Activated CD4-positive, alpha-beta T cell treated with anti-CD3 and anti-CD28 coated beads, Interleukin-2, amount 50 U/mL, for 24 hours (primary cell): ENCODE measurements at places on chromosomes 3 and 15.

- DNase-seq = no peak
Observed at GRCh38 chr3:111971533-111972130, 7.2 kb upstream of the ABHD10 start.

- no peak for DNase-seq
Observed at GRCh38 chr3:62531981-62532380, 158.6 kb upstream of the FEZF2 start.

DNA sequence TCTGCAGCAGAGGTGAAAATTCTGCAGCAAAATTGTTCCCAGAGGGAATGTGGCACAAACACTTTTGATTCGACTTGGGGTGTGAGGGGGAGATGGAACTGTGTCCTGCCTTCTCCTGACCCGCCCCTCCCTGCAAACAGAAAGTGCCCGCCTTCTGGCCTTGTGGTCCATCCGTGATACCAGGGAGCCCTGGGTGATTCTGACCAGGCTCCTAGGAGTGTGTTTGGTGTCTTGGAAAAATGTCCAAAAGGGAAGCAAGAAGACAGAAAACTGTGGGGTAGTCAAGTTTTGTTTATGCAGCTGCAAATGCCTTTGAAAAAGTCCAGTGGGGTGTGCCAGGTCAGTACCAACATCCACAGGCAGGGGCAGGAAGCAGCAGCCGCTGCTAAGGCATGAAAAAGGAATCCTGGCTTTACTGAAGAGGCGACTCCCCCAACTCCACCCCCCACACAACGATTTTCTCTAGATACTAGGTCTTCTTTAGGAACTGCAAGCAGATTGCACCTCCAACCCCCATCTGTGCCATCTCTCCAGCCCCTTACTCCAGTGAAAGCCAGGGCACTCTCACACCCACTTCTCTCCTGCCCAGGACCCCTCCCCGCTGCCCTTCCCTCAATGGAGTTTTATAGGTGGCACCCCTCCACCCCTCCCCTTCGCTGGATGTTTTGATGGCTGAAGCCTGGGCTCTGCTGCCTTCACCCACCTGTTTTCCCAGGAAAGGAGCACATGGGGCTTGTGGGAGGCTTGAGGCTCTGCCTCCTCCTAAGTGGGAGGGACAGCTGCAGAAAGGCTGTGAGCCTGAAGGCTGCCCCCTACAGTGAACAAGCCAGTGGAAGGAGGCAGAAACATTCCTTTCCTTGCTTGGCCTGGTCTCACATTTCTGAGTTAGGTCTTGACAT, 82.4 kb upstream of the HERC1 start:
- no peak for DNase-seq

DNA sequence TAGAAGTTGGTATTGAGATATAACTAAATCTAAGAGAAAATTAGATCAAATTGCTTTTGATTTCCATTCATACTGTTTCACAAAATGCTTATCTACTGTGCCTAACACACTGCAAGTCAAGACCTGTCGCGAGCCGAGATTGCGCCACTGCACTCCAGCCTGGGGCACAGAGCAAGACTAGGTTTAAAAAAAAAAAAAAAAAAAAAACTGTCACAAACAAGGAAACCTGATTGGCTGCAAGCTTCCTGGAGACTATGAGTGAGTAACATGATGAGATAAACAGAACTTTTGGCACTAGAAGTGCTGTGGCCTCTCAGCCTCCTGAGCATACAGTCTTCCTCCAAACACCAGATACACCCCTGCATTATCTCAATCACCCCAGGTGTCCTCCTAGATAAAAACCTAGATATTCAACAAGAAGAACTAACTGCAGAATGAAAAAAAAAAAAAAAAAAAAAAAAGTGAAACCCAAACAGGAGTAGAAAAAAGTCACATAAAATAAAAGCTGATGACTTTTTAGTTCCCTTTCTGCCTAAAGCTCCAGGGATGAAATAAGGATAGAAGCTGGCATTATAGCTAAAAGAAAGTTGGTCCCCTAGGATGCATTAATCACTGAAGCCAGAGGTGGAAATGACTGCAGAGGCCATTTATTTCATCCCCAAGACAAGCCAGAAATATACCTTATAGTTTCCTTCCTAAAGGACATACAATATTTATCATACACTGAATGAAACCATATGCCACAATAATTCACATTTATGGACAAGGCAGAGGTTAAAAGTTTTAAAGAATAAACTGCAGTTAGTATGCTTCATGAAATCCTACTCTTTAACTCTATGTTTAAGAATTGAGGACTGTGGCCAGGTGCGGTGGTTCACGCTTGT, 82.4 kb downstream of the P3H2 start:
- DNase-seq = no peak

DNA sequence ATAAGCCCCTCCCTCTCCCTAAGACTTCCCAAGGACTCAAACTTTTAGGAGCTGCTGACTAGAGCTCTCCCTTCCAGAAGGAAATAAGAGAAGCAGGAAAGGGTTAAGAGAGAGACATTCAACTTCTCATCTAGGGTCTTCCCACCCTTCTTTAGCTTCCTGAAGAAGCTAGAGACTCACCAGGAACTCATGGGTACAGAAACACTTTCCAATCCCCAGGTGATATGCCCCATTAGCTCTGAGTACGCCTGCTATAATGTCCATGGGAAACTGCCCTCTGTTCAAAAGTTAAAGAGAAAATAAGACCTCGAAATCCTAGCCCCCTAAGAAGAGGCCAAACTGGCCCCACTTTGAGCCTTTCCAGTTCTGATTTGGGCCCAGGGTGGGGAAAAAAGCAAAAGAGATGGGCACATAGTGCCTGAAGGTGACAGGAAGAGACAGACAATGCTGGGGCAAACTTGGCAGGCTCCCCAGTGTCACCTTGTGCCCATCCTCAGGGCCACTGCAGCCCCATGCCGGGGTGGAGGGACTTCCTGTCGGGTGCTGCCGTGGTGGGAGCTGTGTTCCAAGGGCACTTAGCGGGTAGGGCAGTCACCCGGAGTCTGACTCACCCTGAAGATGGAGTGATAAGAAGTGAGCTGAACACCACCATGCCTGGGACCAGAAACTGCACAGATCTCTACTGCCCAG, 29.5 kb downstream of the CCDC12 start:
- DNase-seq = no peak

DNA sequence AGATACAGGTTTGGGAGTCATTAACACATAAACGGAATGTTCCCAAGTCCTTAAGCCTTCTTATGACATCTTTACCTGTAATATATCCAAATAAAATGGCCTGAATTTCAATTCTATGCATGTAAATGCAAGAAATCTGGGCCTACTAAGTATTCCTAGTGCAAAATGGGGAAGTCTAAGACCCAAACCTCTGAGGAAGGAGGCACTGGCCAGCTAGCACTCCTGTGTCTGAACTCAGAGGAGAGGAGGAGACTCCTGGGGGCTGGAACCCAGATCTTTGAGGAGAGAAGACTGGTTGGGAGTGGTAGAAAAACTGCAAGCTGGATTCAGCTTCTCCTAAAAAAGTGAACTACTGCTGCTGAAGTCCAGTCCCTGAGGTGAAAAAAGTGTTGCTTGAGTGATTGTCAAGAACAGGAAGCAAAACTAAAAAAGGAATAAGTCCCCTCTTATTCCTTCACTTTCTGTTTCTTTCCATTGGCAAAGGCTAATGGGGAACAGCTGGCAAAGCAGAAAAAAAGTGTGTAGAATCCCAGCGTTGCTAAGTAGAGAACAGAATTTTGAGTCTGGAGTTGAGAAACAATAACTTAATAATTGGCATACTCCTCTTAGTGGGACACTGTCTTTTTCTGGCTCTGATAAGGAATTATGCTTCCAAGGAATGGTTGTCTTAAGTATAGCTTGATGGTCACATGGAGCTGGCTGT, 54.8 kb upstream of the ATP2C1 start:
- DNase-seq = no peak

DNA sequence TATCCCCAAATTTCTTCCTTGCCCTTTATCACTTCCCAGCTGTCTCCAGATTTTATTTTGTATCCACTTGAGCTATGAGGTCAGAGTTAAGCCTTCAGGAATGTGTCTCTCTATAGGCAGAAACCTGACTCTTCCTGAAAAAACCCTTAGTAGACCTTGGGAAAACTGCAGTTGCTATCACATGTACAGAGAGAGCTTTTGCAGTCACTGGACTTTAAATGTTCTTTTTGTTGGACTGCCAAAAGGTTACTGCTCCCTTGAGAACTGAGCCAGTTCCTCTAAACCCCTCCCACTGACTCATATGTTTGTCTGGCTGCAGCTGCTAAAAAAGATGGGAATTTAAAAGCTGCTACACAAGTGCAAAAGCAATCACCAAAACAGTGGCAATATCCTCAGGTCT, 169.1 kb upstream of the CCDC54 start:
- no peak for DNase-seq

DNA sequence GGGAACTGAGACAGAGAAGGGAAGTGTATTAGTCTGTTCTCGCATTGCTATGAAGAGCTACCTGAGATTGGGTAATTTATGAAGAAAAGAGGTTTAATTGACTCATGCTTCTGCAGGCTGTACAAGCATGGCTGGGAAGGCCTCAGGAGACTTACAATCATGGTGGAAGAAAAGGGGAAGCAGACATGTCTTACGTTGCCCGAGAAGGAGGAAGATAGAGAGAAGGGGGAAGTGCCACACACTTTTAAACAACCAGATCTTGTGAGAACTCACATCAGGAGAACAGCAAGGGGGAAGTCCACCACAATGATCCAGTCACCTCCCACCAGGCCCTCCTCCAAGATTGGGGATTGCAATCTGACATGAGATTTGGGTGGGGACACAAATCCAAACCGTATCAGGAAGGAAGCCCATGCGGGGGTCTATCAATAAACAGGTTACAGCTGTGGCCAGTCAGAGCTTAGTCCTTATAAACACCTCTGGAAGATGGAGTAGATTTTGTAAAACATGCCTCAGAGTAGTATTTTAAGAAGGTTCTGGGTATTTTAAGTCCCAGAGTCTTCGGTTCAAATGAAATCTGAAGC, 153.9 kb downstream of the GHSR start:
- DNase-seq = no peak

GRCh38 chr3:152230370-152230769, 38.4 kb upstream of the MBNL1 start:
- DNase-seq = no peak

GRCh38 chr3:113278599-113278955, 67.2 kb downstream of the BOC start:
- DNase-seq = no peak

DNA sequence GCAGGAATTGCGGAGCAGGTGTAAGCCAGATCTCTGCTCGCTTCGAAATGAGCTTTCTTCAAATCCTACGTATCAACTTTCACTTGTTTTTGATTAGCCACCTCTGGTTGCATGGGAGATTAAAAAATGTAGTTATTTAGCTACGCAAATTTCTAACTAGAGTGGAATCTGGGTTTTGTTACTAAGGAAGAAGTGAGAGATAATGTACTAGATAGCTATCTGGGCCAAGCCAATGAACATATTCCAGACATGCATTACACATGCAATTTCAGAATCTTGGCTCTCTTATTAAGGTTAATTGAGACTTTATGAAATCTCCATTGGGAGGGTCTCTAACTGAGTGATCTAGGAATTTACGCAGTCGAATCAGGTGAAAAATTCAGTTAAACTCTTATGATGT, 765.7 kb downstream of the DIPK2A start:
- DNase-seq = no peak

DNA sequence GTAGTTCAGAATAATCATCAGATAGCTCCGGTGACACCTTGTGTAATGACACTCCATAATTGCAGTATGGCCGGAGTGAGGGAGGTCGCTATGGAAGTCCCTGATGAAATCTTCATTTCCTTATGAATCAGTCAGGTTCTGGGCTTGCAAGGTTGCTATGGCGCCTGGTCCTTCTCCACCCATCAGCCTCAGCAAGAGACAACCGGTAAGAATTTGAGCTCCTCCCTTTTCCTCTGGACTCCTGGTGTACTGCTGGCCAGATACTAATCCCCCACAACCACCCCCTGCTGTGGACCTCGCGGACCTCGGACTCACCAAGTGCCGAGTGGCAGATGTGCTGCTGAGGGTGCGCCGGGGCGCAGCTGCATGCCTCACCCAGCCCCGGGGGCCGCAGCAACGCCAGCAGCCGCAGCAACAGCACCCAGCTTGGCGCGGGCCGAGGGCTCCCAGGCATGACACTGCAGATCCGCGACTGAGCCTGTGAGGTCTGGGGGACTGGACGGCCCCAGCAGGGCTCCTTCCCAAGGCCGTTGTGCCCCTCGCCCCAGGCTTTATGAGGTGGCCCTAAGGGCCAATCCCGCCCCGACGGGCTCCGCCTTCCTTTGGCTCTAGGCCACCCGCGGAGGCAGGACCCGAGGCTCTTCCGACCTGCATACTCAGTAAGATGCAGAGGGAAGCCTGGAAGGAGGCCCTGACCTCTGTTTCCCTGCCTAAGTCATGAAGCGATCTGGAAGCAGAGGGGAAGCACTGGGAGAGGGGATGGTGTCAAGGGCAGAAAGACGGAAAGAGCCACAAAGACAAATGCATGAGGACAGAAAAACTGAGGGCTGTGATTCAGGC, at the start of gene TIMP4:
Gene TIMP4, minus strand, starts transcription at position 526 of the 840 bp plus-strand sequence. Its CDS starts 72 bp downstream, at position 454.
- no peak for DNase-seq

DNA sequence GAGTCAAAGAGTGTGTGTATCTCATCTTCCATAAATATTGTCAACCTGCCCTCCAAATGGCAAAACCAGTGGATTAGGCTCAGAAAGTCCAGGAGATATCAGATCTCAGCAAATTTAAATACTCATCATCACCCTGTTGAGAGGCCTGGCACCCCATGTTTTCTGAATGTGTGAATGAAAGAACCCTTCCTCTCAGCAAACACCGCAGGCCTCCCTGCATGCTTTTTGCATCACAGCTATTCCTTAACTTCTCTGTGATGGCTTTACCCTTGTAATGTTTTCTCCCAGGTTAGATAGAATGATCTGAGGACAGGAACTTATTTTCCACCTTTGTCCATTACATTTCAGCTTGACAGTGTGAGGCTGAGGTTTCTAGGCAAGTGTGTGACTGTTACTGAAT, 43.6 kb upstream of the NMNAT3 start:
- DNase-seq = no peak
